IMR-90 (cell line): ENCODE measurements at places on chromosomes 16 and 17. TPM values are rescaled to one million over a fixed set of nuclear protein-coding genes. Genes with fewer than 3 reads are reported as not detected.

The KRT32 gene
- total RNA-seq: not detected in 2 replicates

The SOX15 gene
- total RNA-seq: 0.18 and 0.28 TPM in 2 replicates

DNA sequence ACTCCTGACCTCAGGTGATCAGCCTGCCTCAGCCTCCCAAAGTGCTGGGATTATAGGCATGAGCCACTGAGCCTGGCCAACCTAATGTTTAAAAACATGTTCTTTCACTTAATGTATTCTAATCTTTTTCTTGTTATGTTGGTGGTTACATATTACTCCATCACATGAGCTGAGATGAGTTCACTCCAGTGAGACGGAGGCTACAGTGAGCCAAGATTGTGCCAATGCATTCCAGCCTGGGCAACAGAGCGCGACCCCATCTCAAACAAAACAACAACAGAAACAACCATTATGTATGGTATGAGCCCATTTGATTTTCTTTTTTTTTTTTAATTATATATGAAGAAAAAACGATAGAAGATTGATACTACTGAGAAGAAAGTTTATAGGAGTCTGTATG lies 39.6 kb downstream of the SLC39A11 start:
- H3K36me3 ChIP-seq: no peaks in the 10 kb centered on the region
- H3K4me3 ChIP-seq: no peak overlapping the region
- peaks cover 2% of the 10 kb centered on the region; the same call in 1 of the 2 replicates for H3K4me1 ChIP-seq
- H3K27me3 ChIP-seq: no peaks in the 10 kb centered on the region
- no peak overlapping the region for H3K27ac ChIP-seq
- DNase-seq: no peak

DNA sequence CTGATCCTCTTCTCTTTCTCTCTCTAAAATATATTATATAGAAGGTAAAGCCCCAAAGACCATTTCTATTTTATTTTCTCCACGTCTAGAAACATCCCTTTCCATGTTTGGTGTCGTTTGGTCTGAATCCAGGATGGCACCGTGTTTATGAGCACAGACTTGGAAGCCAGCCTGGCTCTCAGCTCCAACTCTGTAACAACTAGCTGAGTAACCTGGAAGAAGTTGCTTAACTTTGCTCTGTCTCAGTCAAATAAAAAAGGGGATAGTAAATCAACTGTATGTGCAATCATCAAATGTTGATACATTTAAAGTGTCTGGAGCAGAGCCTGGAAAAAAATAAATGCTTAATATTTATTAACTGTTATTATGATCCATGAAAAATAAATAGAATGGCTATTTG lies 249.8 kb upstream of the MAF start:
- no peak overlapping the region for H3K4me3 ChIP-seq
- no peaks in the 10 kb centered on the region for H3K4me1 ChIP-seq
- H3K36me3 ChIP-seq: no peaks in the 10 kb centered on the region
- no peaks in the 10 kb centered on the region for H3K27me3 ChIP-seq
- no peak for DNase-seq
